ENCODE measurements at places on chromosomes 6 and 20.

- DNase-seq: no peak
Observed at GRCh38 chr6:56357616-56358373, 110.4 kb upstream of the COL21A1 start.

- no peak for DNase-seq
Observed at GRCh38 chr6:80151635-80152034, 45.2 kb downstream of the BCKDHB start.

GRCh38 chr20:2838847-2839671 lies 1.4 kb downstream of the PCED1A start:
- no peak for DNase-seq

DNA sequence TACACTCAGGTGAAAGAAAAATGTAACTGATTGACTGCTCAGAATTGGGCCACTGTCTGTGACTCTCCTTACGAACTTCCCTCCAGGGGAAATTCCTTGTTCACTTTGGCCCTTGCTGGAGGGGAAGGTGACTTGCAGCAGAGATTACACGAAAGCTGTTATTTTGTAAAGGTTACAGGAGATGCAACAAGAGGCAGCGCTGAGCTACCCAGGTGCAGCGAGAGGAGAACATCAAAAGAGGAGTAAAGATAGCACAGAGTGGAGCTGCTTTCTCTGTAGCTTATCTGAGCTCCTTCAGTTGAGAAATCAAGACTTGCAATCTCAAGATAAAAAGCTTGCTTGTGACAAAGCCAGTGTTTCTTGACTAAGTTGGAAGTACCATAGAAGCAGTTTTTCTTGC lies 144.6 kb downstream of the ARHGAP18 start:
- no peak for DNase-seq

DNA sequence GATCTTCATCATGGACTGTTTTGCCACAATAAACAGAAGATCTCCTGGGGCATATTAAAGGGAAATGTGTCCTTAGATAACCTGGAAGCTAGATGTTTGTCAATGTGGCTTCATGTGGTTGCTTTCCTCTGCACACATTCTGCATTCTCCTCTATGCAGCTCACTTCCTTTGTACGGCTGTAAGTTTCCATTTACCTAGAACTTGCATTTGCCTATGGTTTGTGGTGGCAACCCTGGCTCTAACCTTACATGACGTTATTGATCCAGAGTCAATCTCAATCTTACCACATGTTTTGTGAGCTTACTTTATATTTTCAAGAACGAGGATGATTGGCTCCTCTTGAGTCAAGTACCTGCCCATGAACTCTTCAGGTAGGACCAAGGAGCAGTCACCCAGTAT lies 863.1 kb downstream of the MAFB start:
- no peak for DNase-seq

DNA sequence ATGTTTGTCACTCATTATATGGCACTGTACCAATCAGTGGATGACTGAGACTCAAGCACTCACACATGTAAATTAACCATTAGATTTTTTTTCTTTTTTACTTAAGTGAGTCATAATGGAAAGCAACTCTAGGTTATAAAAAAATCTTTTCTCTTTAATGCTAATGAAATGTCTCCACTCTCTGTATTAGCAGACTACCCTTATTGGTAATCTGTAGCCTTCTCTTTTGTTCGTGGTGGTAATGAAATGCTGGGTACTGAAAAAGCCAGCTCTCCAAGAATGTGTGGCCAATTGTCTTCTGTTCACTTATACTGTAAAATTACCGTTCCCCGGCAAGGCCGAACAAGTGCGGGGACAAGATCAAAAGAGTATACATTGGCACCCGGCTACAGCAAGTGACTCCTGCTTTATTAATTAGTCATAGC lies 69.0 kb downstream of the AFG1L start:
- no peak for DNase-seq

DNA sequence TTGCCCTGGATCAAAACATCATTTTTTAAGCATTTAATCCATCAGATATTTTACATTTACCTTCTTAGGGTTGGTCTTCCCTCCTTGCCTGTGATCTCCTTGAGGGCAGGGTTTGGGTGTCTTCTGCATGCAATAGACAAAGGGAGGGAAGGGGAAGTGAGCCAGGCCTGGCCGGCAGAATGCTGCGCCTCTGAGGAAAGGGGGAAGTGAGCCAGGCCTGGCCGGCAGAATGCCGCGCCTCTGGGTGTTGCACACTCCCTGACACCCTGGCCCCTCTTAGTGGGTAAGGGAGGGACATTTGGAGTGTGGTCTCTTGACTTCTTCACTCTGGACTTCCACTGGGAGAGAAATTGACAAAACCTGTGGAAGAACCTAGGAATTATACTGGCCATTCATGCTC lies 12.4 kb downstream of the PSMF1 start:
- DNase-seq: peak; percentile 78

- no peak for DNase-seq
Observed at GRCh38 chr6:122042380-122042779, 357.1 kb upstream of the HSF2 start.

- DNase-seq: no peak
Observed at GRCh38 chr6:142341855-142342330, 40.1 kb downstream of the ADGRG6 start.

DNA sequence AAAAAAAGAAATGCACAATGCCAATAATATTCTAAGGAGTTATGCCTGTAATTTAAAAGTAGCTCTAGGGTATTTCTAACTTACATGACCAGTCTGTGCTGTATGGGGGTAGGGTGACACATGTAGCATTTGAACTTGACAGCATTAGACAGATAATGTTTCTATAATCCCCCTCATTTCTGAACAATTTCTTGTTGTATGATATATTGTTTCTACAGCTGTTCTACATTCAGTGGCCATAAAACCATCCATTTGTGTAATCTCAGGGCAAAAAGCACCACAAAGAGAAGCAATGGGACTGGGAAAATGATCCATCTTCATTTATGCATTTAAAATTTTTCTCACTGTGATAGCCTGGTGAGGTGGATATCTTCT lies 767.8 kb downstream of the TFAP2A start:
- no peak for DNase-seq

DNA sequence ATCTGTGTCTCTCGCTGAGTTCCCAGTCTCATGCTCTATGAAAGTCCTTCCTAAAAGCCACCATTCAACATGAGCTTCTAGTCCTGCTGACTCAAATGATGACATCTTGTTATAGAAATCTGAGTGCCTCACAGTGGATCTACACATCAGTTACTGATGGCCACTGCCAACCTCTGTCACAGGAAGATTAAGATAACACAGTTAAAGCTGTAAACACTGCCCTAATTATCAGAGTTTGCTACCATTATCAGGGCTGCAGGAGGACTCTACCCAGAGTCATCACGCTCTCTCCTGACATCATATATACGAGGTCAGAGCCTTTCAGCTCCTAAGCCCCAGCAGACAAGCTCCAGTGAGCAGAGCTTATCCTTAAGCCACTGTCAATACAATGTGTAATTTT lies 63.2 kb downstream of the HIVEP2 start:
- DNase-seq: no peak

DNA sequence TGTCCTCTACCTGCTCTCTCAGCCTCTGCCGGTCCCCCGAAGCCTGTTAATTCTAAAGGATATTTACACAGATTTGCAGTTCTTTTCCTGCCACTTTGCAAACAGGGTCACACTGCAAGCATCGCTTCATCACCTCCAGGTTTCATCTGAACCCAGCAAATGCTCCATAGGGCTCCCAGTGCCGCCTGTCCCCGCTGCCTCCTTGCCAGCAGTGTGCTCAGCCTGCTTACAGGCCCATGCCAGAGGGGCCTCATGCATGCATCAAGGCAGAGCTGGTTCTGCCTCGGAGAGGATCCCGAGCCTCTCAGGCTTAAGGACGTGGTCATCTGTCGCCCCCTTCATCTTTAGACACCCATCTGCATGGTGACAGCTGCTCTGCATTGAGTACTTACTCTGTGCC lies 10.5 kb downstream of the SIRPA start:
- DNase-seq: no peak

- no peak for DNase-seq
Observed at GRCh38 chr6:16314296-16314695, 75.9 kb downstream of the GMPR start.

DNA sequence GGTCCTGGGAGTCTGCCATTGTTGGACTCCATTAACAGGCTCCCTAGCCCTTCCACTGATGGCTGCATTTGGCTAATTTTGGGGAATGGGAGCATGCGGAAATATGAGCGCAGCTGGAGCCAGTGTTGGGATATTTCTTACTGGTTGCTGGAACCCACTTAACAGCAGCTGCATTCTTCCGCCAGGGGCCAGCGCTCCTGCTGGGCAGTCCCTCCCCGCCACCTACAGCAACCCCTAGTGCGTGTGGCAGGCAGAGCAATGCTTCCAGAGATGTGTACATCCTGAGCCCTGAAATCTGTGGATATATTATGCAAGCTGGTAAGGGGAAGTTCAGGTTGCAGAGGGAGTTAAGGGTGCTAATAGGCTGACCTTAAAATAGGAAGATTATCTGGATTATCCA lies 16.4 kb downstream of the CST8 start:
- DNase-seq: no peak

DNA sequence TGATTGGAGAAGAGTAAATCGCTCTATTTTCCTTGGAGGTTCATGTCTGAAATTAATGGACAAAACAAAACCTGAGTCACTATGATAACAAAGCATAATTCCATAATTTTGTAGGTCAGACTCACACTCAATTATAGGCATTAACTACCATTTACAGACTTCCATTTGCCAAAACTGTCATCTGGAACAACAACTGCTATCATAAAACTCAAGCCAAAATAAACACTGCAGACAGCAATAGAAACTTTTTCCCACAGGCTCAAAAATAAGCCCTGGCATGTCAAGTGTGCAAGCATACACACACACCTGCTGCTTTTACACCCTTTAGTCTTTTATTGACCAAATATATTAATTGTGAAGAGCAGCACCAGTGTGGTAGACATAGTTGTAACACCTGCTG lies 7.1 kb downstream of the MRPS10 start:
- no peak for DNase-seq

DNA sequence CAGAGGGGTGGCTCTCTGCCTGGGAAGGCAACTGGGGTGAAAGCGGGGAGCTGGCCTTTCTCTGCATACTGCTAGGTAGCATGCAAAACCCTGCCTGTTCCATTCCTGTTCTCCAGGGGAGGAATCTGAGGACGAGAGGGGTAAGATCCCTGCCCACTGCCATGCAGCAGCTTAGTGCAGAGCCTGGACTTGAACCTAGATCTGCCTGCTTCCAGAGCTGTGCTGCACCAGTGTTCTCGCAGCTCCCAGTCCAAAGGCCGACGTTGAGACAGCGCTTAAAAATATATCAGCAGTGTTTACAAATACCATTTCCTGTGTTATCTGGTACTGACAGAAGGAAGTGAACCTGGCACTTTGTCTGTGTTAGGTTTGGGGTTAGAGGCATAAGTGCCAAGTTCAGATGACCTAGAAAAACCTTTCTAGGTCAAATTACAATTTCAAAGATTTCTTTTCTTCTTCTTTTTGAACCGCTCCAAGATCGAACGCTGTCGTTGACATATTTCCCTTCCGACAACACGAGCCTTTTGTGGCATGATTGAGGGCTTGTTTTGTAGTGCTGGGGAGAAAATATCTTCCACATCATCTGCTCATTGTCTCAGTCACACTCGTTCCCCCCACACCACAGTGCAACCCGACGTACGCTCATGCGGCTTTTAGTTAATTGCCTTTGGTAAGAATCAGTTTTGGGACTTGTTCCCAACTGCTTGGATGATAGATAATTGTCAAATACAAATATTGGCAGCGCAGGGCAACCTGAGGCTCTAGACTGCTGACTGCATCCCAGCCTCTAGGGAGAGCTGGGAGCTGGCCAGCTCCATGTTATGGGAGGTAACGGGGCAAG lies 44.6 kb downstream of the TOX2 start:
- no peak for DNase-seq
